ENCODE measurements at places on chromosomes 11 and 22.
A peak's percentile ranks its signal among the peaks of the same experiment; 100 is the strongest.

DNA sequence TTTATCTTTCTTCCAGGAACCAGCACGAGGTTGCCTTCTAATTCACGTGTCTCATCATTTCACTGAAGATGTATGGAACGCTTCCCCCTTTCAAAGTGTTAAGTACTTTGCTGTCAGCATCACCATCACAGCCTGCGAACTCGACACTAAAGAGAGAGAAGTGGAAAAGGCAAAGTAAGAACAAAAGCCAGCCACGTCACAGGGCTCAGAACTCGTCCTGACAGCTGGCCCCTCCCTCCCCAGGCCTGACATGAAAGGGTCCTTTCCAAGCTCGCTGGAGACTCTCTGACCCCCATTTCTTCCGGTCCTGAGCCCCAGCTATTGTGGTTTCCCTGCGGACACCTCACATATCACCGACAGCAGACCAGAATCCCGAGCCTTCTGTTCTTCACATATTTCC, 177.8 kb upstream of the NTM start:
- DNase-seq, result no peak

- peak; percentile 28 for DNase-seq
Measured at GRCh38 chr11:6667733-6668374, 12.2 kb upstream of the DCHS1 start.

GRCh38 chr11:34975482-34975881, 59.1 kb downstream of the PDHX start:
- no peak for DNase-seq

DNA sequence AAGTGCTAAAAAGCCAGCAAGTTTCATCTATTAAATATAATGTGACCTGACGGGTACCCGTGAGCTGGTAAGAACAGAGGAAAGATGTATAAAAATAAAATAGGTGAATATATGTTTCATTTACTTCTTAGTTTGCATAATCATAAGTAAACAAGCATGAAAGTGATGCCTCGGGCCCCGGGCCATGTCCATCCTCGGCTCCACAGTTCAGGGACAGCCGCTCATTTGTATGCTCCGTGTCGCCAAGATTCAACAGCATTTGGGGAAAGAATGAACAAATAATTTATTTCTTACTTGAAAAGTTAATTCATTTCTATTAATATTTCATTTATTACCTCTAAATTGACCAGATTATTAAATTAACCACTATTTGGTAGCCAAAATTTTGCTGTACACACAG, 251.8 kb downstream of the NTM start:
- DNase-seq, result no peak

DNA sequence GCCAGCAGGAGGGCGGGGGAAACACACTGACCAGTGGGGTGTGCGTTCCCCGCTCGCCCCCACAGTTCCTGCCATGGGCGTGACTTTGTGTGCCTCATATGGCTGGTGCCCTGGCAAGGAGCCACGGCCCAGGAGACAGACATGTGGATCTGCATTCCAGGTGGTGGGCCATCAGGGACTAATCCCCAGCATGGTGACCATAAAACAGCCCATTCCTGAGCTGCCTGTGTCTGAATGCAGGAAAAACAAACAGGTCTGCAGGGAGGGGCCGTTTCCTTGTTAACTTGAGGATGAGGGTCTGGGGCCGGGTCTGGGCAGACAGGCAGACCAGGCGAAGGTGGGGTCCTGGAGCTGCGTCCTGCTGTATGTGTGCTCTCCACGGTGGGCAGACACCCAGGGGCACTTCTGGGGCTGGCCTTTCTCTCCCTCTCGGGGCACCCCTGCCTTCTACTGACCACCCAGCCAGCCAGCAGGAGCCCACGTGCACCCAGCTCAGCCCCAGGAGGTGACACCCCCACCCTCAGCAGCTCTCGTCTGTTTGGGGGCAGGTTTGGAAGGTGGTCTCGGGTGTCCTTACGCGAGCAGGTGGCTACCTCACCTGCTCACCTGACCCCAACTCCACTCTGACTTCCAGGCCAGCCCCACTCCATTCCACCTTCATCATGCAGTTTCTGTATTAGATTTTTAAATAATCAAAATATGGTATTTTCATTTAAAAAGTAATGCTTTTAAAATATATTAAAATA, 120.3 kb downstream of the KCNQ1OT1 start:
- DNase-seq, result no peak
